Activated CD4-positive, CD25-positive, alpha-beta regulatory T cell treated with anti-CD3 and anti-CD28 coated beads, Interleukin-2, amount 50 U/mL, for 16 hours (primary cell): ENCODE measurements at places on chromosomes 5 and 9.

GRCh38 chr5:88716101-88716500, 166.9 kb downstream of the MEF2C start:
- DNase-seq = no peak

GRCh38 chr9:26399556-26399955, 493.0 kb downstream of the CAAP1 start:
- no peak for DNase-seq

- DNase-seq = no peak
Observed at GRCh38 chr5:141328231-141328630, 2.1 kb upstream of the PCDHGA1 start.

- DNase-seq = no peak
Observed at GRCh38 chr5:41637424-41637823, 127.0 kb upstream of the PLCXD3 start.

DNA sequence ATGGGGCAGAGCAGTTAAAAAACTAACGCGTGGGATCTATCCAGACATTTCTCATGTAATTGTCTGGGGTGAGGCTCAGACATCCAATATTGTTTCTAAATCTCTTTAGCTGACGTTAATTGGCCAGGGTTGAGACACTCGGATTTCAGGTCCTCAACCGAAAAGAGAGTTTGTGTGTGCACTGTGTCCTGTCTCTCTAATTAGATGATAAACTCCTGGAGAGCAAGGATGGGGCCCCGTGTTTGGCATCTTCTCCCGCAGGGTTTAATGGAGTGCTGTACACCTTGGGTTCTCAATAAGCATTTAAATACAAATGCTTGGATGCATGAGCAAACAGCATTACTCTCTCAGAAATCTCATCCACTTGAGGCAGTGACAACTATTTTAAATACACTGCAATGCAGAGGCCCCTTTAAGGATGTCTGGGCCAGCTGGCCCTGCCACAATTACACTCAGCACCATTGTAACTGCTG, 139.6 kb downstream of the MTX3 start:
- no peak for DNase-seq

- no peak for DNase-seq
Observed at GRCh38 chr9:87711857-87712800, 13.8 kb upstream of the CTSL start.
